B cell (primary cell): ENCODE measurements at places on chromosomes 4 and X. TPM values are rescaled to one million over a fixed set of nuclear protein-coding genes. Genes with fewer than 3 reads are reported as not detected.

TMEM255A gene
- polyA plus RNA-seq: 0.06 TPM in 1 of 2 replicates, not detected in the other

FAM9B gene
- not detected in 2 replicates for polyA plus RNA-seq

ATP5ME gene
- 80.6 and 153 TPM in 2 replicates for polyA plus RNA-seq

TMPRSS11A gene
- not detected in 2 replicates for polyA plus RNA-seq

SSX4B gene
- not detected in 2 replicates for polyA plus RNA-seq

PF4V1 gene
- polyA plus RNA-seq: 2.0 TPM in 1 of 2 replicates, not detected in the other

CCDC110 gene
- 0.04 TPM in 1 of 2 replicates, not detected in the other for polyA plus RNA-seq

CCNA2 gene
- 0.42 and 0.84 TPM in 2 replicates for polyA plus RNA-seq

PPP1R3F gene
- polyA plus RNA-seq: 3.5 and 3.7 TPM in 2 replicates

STBD1 gene
- 0.03 TPM in 1 of 2 replicates, not detected in the other for polyA plus RNA-seq

DNA sequence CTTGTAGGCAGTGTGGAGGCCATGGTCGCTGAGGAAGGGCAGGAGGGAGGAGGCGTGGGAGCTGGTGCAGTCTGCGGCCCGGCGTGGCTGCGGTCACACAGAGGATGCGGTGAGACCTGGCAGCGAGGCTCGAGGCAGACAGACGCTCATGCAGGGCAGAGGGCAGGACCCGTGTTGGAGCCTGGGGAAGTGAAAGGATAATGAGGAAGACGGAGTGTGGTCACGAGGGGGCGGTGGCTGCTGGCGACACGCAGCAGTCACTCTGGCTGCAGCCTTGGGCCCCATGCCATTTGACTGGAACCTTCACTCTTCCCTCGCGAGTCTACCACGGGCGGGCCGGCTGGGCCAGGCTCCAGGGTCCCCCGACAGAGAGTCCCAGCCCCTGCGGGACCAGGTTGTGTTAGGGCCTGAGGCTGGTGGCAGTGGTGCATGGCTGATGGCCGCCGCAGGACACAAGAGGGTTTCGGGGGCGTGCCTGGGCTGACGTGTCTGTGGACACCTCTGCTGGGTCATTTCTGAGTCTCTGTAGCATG, 68.8 kb upstream of the HGFAC start:
- DNase-seq: peak; percentile 86

- no peak for DNase-seq
Measured at GRCh38 chr4:1291996-1292702, 2.5 kb downstream of the MAEA start.

GRCh38 chr4:141913928-141914327, 277.5 kb downstream of the IL15 start:
- no peak for DNase-seq

- no peak for DNase-seq
Measured at GRCh38 chrX:40617566-40617965, 5.7 kb upstream of the MPC1L start.

DNA sequence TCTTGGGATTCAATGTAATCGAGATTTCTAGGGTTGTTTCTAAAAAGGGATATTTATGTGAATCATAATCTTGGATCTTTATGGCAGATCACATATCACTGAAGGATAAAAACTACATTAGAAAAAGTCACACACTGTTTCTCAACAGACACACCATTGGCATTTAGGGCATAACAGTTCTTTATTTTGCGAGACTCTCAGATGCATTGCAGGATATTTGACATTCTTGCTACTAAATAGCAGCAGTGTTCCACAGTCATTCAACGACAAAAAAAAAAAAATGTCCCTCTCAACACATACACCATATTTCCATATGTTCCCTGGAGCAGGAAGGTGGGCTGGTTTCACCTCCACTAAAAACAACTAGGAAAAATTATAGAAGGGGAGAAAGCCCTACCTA, 243.4 kb upstream of the PCDH18 start:
- no peak for DNase-seq

GRCh38 chrX:136725441-136726104, 55.2 kb downstream of the ARHGEF6 start:
- no peak for DNase-seq

GRCh38 chrX:134764202-134764785, 106.0 kb upstream of the PLAC1 start:
- DNase-seq: peak; percentile 4

DNA sequence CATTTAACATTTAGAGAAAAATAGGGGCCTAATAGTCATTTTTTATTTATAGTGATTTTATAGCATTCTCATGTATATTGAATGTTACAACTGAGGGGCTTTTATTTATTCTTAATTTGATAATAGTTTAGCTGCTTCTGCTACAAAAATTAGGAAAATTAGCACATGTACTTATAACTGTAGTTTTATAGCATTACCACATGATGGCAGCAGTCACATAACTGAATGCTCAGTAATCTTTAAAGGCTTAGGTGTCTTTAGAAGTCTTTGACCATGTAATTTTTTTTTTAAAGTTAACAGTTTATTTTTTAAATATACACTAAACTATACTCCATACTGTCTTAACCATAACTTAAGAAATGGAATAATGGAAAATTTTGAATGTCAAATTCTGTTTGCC, 136.6 kb downstream of the STAG2 start:
- DNase-seq: peak; percentile 23

DNA sequence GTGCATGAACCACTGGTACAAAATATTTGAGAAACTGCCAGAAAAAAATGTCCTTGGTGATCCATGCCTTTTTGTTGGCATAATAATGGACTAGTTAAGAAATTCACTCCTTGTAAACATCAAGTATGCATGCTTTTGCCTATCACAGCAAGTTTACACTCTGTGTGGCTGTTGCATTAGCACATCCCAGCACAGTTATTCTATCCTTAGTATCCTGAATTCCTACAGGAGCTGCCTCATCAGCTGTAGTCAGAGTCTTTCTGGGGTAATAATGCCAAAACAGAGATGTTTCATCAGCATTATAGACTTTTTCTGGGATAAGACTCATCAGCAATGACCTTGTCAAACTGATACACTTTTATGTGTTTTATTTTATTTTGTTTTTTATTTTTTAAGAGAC, 82.8 kb downstream of the CHIC2 start:
- no peak for DNase-seq

DNA sequence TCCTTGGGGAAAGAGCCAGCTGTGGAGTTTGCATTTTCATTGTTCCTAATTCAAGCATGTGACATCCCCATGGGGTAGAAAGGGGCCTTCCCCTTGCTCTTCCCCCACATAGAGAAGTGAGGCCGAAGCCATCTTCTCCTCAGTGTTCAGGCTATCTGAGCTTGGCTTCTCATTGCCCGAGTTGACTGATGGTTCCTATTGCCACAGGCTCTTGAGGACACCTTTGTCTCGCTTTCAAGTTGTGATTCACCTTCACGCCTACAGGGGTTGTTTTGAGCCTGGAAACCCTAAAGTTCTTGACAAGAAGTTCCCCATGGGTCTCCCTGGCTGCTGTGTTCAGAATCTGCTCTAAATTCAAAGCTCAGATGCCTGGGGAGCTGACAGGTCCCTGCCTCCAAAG, 25.0 kb downstream of the CCNQ start:
- DNase-seq: peak; percentile 41

GRCh38 chrX:150229481-150229880, 133.6 kb upstream of the MAMLD1 start:
- DNase-seq: no peak

DNA sequence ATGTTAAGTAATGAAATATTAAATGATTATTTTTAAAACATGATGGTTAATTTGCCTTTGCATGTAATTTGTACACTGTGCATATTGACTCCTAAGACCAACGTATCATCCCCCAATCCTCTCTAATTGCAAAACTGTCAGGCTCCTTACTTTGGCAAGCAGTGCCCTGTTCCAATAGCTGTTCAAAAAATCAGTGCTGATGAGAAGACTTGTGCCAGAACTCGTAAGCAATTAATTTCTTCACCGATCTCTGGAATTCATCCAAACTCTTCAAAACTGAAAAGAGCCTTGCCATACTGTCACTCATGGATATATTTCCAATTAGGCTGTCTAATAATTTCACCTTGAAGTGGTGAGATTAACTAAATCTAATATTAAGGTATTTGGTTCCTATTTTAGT, 493.9 kb upstream of the NDST4 start:
- no peak for DNase-seq

GRCh38 chrX:43003204-43003565, 225.2 kb upstream of the PPP1R2C start:
- no peak for DNase-seq

GRCh38 chr4:165360985-165361670, 17.7 kb upstream of the CPE start:
- DNase-seq: no peak

- DNase-seq: no peak
Measured at GRCh38 chr4:6815029-6815836, 32.7 kb downstream of the KIAA0232 start.

- DNase-seq: peak; percentile 19
Measured at GRCh38 chr4:75790024-75790423, 65.6 kb downstream of the USO1 start.

DNA sequence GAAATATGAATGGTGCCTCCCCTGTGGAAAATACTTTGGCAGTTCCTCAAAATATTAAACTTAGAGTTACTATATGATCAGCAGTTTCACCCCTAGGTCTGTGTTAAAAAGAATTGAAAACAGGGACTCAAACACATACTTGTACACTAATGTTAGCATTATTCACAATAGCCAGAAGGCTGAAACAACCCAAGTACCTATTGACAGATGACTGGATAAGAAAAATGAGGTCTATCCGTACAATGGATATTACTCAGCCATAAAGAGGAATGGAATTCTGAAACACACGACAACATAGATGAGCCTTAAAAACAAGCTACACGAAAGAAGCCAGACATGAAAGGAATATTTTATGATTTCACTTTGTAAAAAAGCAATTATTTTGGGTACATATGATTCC, 54.9 kb downstream of the PGRMC2 start:
- no peak for DNase-seq

DNA sequence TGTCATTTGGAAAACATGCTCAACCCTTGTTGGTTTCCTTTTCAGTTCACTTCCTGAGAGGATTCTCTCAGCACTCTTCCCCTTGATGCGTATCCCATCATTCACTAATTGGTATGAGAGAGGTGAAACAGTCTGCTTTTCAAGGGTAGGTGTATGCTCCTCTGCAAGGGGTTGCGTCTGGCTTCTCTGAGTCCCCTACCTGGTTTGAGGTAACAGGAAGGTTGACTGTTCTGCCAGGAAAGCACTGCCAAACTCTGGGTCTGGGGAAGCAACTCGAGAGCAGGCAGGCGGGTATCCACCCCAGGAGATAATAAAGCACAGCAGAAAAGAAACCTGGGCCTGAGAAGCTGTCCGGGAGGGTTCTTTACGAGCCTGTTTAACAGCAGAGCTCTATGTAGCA, 101.2 kb downstream of the SHROOM4 start:
- no peak for DNase-seq

- DNase-seq: no peak
Measured at GRCh38 chrX:71450433-71451106, 82.3 kb upstream of the OGT start.

- no peak for DNase-seq
Measured at GRCh38 chr4:34372815-34373214, 1871.5 kb downstream of the ARAP2 start.

GRCh38 chr4:8502836-8503585, 62.4 kb downstream of the TRMT44 start:
- no peak for DNase-seq

DNA sequence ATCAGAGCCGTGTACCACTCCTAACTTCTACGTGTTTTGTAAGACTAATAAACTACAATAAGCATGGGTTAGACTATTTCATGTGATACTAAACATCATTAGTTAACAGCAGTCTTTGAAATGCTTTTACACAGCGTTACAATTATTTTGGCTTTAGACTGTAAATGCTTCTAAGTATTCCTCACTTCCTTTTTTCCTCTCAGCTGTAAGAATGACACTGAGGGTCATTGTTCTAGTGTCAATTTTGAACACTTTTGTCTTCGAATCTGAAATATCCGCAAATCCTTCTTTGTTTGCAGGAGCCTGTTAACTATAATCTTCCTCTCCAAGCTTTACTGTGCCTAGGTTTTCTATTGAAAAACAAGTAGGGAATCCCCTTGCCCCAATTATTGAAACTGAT, 1.5 kb downstream of the ABCE1 start:
- DNase-seq: peak; percentile 35

- peak; percentile 59 for DNase-seq
Measured at GRCh38 chrX:153687121-153688039, at the start of gene SLC6A8. SLC6A8 (plus strand) TSS chrX:153687926; CDS start chrX:153688575, 649 bp downstream.

GRCh38 chrX:113929004-113929403, 654.9 kb upstream of the HTR2C start:
- DNase-seq: peak; percentile 21

GRCh38 chr4:87950493-87950892, 25.0 kb upstream of the SPP1 start:
- DNase-seq: no peak

DNA sequence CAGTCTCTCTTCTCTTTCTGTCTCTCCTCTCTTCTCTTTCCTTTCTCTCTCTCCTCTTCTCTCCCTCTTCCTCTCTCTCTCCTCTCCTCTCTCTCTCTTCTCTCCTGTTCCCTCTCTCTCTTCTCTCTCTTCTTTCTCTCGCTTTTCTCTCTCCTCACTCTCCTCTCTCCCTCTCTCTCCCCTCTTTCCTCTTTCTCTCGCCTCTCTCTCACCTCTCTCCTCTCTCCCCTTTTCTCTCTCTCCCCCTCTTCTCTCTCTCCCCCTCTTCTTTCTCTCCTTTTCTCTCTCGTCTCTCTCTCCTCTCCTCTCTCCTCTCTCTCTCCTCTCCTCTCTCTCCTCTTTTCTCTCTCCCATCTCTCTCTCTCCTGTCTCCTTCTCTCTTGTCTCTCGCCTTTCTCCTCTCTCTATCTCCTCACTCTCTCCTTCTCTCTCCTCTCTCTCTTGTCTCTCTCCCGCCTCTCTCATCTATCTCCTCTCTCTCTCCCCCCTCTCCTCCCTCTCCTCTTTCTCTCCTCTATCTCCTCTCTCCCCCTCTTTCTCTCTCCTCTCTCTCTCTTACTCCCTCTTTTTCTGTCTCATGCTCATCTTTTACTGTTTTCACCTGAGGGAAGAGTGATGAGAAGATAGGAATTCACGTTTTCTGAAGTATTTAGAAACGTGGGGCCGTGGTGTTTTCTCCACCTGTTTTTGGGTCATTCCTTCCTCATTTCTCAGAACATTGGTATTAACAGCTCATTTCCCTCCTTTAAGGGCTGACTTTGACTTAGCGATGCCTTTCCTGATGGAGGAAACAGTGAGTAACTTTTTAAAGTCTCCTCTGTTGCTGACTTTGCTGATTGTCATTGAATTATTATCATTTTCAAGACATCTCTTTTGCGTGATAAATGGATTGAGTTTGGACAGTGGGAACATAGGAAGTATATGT, 80.6 kb upstream of the CD99 start:
- no peak for DNase-seq

GRCh38 chr4:71470524-71470923, 131.7 kb downstream of the SLC4A4 start:
- no peak for DNase-seq

GRCh38 chr4:101600287-101600686, 190.2 kb upstream of the BANK1 start:
- no peak for DNase-seq

DNA sequence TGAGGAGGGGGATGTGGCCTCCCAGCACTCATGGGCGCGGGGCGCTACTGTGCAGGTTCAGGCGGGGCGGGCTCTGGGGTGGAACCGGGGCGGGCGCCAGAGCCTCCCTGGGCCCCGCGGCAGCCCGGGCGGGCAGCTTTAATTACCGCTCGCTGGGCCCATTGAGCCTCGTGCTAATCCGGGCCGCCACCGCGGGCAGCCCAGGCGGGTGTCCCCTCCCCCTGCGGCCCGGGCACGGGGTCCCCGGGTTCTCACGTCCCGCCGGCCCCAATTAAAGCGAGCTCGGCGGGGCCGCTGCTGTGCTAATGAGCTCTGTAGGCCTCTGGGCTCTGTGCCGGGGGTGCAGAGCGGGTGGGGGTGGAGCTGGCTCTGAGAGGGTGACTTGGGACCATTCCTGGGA, 22.8 kb upstream of the FGFR3 start:
- DNase-seq: no peak

- no peak for DNase-seq
Measured at GRCh38 chrX:9597361-9598035, 132.6 kb downstream of the TBL1X start.
